Vagina (tissue), 2 donors: ENCODE measurements at places on chromosomes 3 and 15. TPM values are rescaled to one million over a fixed set of nuclear protein-coding genes. Genes with fewer than 3 reads are reported as not detected.

CCDC33 gene
- not detected for total RNA-seq

ZNF860 gene
- 2.0 TPM for total RNA-seq

SPINK8 gene
- not detected for total RNA-seq

RNF123 gene
- total RNA-seq = 25.8 TPM

ADAMTSL3 gene
- 4.2 TPM for total RNA-seq

FAM43A gene
- total RNA-seq = 20.4 TPM

NME9 gene
- total RNA-seq = not detected

ACTC1 gene
- 15.0 TPM for total RNA-seq

ZNF501 gene
- total RNA-seq = 2.7 TPM

CASR gene
- not detected for total RNA-seq

MRAS gene
- 26.8 TPM for total RNA-seq

GPR171 gene
- total RNA-seq = 5.4 TPM

PLA2G4B gene
- 34.1 TPM for total RNA-seq

AGTR1 gene
- 12.0 TPM for total RNA-seq

NANOGP8 gene
- not detected for total RNA-seq

PRR20G gene
- not detected for total RNA-seq

TEX9 gene
- total RNA-seq = 4.9 TPM

TPRG1 gene
- 21.6 TPM for total RNA-seq

LYZL4 gene
- total RNA-seq = not detected

CCR3 gene
- not detected for total RNA-seq

LSG1 gene
- 40.3 TPM for total RNA-seq

SLC12A1 gene
- total RNA-seq = not detected

SQOR gene
- total RNA-seq = 52.8 TPM
